Activated CD4-positive, alpha-beta T cell treated with anti-CD3 and anti-CD28 coated beads, Interleukin-2, amount 10 ng/mL, durations not matched to agents 24 days and 14 days (primary cell): ENCODE measurements at places on chromosomes 2 and 18. TPM values are rescaled to one million over a fixed set of nuclear protein-coding genes. Genes with fewer than 3 reads are reported as not detected.
A peak's percentile ranks its signal among the peaks of the same experiment; 100 is the strongest.

The LTBP1 gene
- total RNA-seq, result 0.14 and 0.21 TPM in 2 replicates

The CTAGE1 gene
- total RNA-seq, result not detected in 2 replicates

The KIF5C gene
- 16.9 and 20.0 TPM in 2 replicates for total RNA-seq

The INHA gene
- total RNA-seq, result not detected in 2 replicates

The DNAH6 gene
- 0.17 and 0.23 TPM in 2 replicates for total RNA-seq

The REG3G gene
- total RNA-seq, result not detected in 2 replicates

DNA sequence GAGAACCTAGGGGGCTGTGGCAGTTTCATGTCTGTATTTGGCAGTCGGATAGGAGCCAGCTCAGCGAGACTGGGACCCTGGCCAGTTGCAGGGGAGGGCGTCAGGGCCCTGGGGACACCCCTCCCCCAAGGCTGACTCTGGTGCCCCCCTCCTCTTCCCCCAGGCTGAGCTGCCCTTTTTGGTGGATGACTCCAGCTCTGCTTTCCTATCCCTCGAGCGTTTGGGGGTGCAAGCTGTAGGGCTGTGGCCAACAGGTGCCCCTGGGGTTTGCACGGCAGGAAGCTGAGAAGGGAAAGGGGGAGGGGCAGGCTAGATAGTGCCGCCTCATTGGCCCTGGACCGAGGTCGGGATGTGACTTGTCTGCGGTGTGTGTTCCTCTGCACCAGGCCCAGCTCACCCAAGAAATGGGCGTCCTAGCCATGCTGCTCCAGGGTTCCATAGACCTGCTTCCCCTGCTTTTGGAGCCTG lies 26.4 kb downstream of the SPEG start:
- peaks cover 4% of the 10 kb centered on the region for H3K4me1 ChIP-seq
- no peaks in the 10 kb centered on the region for H3K27me3 ChIP-seq
- peak; percentile 60 for DNase-seq
- no peak overlapping the region for H3K27ac ChIP-seq

DNA sequence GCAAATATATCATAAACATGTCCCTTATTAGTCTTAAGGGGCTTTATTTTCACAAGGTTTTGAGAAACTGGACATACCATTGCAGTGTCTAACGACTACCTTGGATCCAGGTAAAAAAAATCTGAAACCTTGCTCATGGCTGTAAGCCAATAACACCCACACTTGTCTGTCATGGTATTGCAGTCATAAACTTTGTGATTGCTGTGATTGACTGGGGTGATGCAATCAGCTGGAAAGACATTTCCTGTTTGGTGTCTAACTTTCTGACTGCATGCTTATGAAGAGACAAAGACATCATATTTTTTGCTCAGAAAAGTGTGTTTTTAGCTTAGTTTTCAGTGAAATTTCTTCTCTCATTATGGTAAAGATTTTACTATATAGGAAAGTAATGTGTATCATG lies 635.0 kb downstream of the TSN start:
- no peak overlapping the region for H3K4me3 ChIP-seq
- H3K27ac ChIP-seq, result no peak overlapping the region
- no peaks in the 10 kb centered on the region for H3K27me3 ChIP-seq
- DNase-seq, result no peak

- peaks cover 4% of the 10 kb centered on the region for H3K27me3 ChIP-seq
- peaks cover 10% of the 10 kb centered on the region for H3K4me1 ChIP-seq
- H3K4me3 ChIP-seq, result peak overlapping the region; percentile 69
- peak overlapping the region; percentile 14 for H3K27ac ChIP-seq
- peak; percentile 81 for DNase-seq
Observed at GRCh38 chr18:5058768-5059695, 138.0 kb downstream of the AKAIN1 start.

- H3K4me3 ChIP-seq, result no peak overlapping the region
- no peaks in the 10 kb centered on the region for H3K4me1 ChIP-seq
- H3K27me3 ChIP-seq, result peaks cover 20% of the 10 kb centered on the region
- no peak for DNase-seq
Observed at GRCh38 chr2:234920836-234921235, 31.0 kb upstream of the SH3BP4 start.

DNA sequence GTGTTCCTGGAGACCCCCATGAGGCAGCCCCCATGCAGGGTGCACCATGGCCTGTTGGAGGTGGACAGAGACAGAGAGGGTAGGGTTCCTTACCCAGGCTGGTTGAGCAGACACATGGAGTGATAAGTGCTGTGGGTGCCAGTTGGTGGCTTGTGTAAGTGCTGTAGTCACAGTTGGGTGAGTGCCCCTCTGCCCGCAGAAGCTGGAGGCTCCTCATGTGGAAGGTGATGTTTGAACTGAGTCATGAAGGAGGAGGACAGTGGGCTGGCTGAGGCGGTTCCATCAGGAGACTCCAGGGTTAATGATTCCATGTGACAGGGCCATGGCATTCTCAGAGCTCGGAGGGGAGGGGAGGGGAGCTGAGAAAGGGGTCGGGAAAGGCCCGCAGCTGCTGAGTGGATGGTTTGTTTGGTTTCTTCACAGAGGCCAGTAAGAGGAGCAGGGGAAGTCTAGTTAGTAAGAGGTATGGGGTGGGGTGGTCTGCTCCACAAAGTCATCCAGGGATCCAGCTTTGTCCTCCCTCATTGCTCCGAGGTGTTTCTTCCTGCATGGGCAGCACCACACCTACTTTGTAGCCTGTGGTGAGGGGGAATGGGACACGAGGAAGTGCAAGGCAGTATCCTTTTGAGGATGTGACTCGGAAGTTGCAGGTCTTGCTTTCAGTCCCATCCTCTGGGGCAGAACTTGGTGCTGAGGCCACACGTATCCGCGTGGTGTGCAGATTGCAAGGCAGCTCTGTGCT lies 13.6 kb downstream of the IMPA2 start:
- H3K4me3 ChIP-seq, result no peak overlapping the region
- DNase-seq, result no peak
- H3K27me3 ChIP-seq, result no peaks in the 10 kb centered on the region
- H3K4me1 ChIP-seq, result peaks cover 19% of the 10 kb centered on the region

DNA sequence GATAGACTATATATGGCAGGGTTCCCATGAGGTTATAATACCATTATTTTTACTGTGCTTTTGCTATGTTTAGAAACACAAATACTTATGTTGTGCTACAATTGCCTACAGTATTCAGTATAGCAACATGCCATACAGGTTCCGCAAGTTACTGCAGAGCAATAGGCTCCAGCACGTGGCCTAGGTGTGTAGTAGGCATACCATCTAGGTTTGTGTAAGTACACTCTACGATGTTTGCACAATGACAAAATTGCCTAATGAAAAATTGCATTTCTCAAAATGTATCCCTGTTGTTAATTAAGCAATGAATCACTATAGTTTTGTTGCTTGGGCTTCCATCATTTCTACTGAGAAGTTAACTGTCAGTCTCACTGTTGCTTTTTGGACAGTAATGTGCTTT lies 9.8 kb downstream of the CD302 start:
- H3K27me3 ChIP-seq, result peaks cover 6% of the 10 kb centered on the region
- H3K4me3 ChIP-seq, result no peak overlapping the region
- no peaks in the 10 kb centered on the region for H3K36me3 ChIP-seq
- no peak overlapping the region for H3K27ac ChIP-seq

GRCh38 chr2:237350070-237350469 lies 63.9 kb downstream of the COL6A3 start:
- H3K4me3 ChIP-seq, result no peak overlapping the region
- H3K27ac ChIP-seq, result no peak overlapping the region
- no peak for DNase-seq
- H3K27me3 ChIP-seq, result no peaks in the 10 kb centered on the region

GRCh38 chr18:55735199-55735855 lies 147.3 kb upstream of the TCF4 start:
- no peaks in the 10 kb centered on the region for H3K27me3 ChIP-seq
- no peaks in the 10 kb centered on the region for H3K36me3 ChIP-seq
- H3K27ac ChIP-seq, result no peak overlapping the region
- no peak overlapping the region for H3K4me3 ChIP-seq

DNA sequence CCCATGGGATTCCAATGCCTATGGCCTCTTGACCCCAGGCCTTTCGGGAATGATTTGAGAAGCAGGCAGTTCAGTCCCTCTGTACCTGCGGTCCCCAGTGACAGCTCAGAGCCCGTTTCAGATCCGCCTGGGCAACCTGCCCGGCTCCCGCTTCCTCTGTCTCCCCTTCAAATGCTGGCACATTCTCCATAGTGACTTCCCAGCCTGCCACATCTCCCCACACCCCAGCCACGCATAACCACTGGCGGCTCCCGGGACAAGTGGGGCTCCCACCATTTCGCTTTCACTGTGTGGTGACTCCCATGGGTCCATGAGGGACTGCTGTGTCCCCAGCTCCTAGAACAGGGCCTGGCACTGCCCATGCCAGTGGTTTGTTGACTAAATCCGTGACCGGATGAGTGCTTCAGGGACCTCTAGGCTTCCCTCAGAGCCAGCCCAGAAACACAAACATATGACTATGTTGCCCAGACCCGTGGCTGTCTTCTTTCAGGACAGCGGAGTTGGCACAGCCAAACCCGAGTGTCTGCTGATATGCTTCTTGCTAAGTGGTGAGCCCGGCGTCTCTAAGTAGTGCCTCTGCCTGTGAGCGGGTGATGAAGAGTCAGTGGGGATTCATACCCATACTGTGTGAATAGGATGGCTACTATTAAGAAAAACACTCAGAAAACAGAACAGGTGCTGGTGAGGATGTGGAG lies 91.2 kb downstream of the GLI2 start:
- no peak for DNase-seq
- no peak overlapping the region for H3K27ac ChIP-seq
- H3K36me3 ChIP-seq, result no peaks in the 10 kb centered on the region
- H3K4me3 ChIP-seq, result no peak overlapping the region
- H3K4me1 ChIP-seq, result no peaks in the 10 kb centered on the region

DNA sequence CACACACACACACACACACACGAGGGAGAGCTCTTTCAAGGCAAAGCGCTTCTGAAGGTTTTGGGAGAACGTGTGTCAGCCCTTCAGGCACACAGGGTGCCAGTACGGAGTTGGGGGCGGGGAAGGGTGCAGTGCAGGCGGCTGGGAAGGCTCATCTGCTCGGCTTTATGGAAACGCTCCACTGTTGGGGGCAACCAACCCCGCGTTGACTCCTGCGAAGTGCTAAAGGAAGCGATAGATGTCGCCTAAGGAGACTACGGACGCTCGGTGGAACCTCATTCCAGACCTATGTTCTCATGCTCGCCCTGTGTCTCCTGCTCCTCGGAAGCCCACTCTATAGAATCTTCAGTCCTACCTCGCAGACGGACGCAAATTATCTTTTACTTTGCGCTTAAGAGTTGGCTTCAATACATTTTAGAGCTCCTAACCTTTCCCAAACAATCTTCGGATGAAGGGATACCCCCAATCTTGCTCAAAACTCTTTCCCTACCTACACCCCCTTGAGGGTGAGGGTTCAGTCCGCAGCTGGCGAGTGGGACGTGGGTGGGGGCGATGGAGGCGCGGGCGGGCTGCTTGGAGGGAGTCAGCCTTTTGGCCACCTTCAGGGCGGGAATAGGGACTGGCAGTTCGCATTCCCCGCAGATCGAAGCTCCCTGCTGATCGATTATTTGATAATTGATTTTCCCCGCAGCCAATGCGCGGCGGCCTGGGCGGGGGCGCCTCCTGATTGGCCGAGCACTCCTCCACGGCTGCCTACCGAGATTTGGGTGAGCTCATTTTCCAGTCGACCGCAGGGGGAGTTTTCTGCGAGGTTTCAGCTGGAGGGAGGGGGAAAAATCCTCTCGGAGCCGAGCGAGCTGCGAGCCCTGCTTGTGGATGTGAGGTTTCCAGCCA lies 1.9 kb upstream of the MEIS1 start:
- H3K4me3 ChIP-seq, result peak overlapping the region; percentile 74
- peaks cover 15% of the 10 kb centered on the region for H3K4me1 ChIP-seq
- no peak overlapping the region for H3K27ac ChIP-seq
- DNase-seq, result peak; percentile 61

DNA sequence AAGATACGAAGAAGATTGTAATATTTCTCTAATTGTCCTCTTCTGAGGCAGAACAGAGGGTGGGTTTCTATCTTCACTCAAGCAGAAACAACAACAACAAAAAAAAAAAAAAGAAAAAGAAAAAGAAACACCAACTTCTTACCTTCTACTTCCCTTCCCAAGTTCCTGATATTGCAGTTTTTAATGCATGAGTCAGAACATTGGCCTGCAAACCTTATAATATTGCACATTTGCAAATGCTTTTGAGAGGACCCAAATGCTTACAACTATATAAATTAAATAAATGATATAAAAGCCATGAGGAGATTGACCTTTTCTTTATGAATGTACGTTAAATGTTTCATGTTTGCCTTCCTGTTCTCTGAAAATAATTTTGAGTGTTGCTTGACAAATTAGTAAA lies 37.3 kb downstream of the PAX3 start:
- H3K4me3 ChIP-seq, result no peak overlapping the region
- no peaks in the 10 kb centered on the region for H3K4me1 ChIP-seq
- H3K36me3 ChIP-seq, result no peaks in the 10 kb centered on the region
- no peak overlapping the region for H3K27ac ChIP-seq
- peaks cover 6% of the 10 kb centered on the region for H3K27me3 ChIP-seq

DNA sequence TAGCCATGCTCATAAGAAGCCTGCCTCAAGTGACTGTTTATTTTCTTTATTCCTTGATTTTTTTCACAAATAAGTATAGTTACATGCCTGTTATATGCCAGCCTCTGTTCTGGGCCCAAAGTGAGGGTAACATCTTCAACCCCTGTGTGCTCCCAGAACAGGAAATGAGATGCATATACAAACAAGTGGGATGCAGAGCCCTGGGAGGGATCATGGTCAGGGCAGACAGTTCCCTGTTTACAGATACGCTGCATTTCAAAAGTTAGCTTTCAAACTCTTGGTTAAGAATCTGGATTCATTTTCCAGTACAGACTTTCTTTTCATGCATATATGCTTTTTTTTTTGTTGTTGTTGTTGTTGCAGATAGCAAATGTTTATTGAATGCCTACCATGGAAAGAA lies 24.4 kb downstream of the GPR39 start:
- H3K36me3 ChIP-seq, result no peaks in the 10 kb centered on the region
- H3K4me3 ChIP-seq, result no peak overlapping the region
- no peaks in the 10 kb centered on the region for H3K4me1 ChIP-seq

DNA sequence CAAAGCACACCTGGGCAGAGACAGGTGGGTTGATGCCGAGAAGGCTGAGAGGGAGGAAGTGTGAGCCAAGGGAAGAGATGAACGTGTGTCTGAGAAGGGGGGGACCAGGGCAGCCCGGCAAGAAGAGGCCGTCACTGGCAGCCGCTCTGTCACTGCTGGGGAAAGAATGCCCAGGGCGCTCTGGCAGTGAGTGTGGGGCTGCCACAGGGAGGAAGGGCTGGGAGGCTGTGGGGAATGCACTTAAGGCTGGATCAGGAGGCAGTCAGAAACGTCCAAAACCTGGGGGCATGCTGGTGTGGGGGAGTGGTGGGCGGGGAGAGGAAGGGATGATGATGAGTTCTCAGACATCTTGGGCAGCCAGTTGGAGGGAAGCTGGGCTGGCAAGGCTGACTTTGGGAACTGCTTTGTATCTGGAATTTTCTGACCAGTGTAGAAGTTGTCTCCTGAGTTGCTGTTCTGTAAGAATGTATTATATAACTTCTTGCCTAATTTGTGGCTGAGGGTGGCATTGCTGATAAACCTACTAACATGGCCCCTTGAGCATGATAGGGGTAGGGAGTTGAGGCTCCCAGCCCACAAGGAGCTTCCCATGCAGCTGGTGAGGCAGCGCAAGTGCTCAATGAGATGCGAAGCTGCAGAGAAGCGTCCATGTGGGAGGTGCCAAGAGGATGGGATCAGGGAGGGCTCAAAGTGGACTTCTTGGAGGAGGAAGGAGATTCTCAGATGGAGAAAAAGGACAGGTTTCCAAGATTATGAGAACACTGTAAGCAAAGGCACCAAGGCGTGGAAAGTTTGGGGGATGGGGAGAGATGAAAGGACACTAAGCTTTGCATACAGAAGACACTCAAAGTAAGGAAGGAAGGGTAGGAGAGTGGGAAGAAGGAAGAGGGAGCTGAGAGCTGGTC lies 185.1 kb upstream of the HAAO start:
- no peak overlapping the region for H3K27ac ChIP-seq
- no peak for DNase-seq
- no peak overlapping the region for H3K4me3 ChIP-seq
- no peaks in the 10 kb centered on the region for H3K36me3 ChIP-seq
- H3K27me3 ChIP-seq, result peaks cover 3% of the 10 kb centered on the region
